ENCODE measurements at places on chromosomes 16 and 17.
A peak's percentile ranks its signal among the peaks of the same experiment; 100 is the strongest.

GRCh38 chr16:69346683-69347082, 4.9 kb downstream of the TMED6 start:
- no peak for DNase-seq

DNA sequence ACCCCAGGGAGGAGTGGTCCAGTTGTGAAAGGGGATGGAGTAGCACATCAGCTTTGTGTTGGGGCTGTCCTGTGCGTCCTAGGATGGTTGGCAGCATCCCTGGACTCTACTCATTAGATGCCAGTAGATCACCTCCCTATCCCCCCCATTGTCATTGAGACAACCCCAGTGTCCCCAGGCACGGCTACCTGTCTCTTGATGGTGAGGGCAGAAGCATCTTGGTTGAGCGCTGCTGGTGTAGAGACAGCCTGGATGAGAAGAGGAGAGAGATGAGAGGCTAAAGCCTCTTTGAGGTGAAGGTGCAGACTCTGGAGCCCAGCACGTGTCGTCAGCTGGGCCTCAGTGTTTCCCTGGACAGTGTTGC, 55.4 kb downstream of the TNFRSF13B start:
- no peak for DNase-seq

DNA sequence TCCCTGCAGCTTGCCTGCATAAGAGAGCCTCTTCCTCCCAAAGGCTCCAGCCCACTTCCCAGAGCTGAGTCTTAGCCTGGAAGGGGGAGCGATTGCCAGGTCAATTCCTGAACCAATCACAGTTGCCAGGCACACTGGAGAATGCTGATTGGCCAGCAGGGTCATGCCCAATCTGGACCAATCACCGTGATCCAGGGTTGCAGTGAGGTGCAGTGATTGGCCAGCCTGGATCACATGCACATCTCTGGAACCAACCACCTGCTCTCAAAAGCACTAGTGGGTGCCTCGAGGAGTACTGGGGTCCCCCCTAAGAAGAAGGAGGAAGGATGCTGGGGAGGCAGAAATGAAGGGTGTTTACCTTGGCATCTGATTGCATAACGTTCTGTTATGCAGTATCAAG, 18.4 kb downstream of the NAGPA start:
- DNase-seq = no peak

DNA sequence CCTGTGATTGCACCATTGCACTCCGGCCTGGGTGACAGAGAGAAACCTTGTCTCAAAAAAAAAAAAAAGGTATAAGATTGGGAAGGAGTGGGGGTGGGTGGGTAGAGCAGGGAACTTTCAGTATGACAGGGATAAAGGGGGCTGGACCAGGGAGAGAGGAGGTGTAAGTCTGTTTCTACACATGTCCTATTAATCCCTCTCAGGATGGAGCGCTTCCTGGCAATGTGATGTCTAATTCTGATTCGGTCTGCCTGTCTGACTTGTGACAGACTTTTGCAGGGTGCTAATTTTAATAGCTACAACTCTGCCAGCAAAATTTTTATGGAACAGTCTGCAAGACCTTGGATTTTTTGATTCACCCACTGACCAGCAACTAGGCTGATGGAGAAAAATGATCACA, 53.8 kb upstream of the SLC25A19 start:
- DNase-seq = no peak

- no peak for DNase-seq
Observed at GRCh38 chr17:55068862-55069811, 100.6 kb downstream of the STXBP4 start.

GRCh38 chr17:65711671-65712276, 150.3 kb upstream of the AXIN2 start:
- no peak for DNase-seq

DNA sequence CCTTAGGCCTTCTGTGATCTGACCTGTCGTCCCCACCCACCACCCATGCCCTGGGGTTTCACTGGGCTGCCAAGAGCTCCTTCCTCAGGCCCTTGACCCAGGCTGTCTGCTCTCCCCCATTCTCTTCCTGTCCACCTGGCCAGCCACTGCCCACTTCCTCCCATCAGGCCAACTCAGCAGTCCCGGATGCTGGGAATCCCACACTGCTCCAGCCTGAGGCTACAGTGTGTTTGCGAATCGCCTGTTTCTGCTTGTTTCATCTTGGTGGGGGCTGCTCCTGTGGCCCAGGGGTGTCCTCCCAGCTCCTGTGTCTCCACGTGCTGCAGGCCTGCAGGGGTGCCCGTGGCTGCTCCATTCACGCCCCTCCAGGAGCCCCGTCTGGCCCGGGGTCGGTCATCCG, 839 bp upstream of the METRN start:
- DNase-seq = no peak

GRCh38 chr16:10813099-10813455, 5.5 kb downstream of the TVP23A start:
- DNase-seq = no peak

GRCh38 chr17:1211287-1211686, 31.5 kb upstream of the ABR start:
- no peak for DNase-seq

- no peak for DNase-seq
Observed at GRCh38 chr16:89395150-89396142, 94.9 kb downstream of the ANKRD11 start.

GRCh38 chr16:2664574-2664982, 17.7 kb upstream of the KCTD5 start:
- no peak for DNase-seq

DNA sequence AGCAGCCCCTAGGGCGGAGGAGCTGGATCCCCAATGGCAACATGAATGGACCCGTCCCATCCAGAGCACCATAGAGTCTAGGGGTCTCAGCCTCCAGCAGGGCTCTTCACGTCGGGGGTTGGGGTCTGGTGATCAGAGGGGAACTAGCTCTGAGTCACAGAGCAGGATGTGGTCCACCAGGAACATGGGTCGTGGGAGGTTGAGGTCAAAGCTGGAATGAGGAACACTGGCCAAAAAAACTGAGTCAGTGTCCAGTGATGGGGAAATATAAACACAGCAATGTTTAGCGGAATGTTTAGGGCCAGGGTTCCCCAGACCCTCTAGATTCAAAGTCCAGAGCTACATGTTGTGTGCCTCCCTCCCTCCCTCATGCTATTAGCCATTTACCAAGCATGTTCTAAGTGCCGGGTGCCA, 79.1 kb upstream of the C16orf82 start:
- DNase-seq = no peak

DNA sequence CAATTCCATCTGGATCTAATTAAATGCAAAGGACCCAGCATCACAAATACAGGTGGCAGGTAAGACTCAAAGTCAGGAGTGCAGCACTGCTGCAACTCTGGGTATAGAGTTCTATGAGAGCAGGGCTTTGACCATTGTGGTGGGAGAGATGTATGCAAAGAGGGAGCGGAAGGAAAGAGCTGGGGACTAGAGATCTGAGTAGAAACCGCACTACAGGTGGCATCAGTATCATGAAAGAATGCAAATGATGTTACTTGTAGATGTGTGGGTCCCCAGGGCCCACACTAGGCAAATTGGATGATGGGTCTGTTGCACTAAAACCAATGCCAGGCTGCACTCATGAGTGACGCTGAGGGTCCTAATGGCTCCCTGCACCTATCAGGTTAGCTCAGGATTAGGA, 287.1 kb upstream of the ASIC2 start:
- no peak for DNase-seq

DNA sequence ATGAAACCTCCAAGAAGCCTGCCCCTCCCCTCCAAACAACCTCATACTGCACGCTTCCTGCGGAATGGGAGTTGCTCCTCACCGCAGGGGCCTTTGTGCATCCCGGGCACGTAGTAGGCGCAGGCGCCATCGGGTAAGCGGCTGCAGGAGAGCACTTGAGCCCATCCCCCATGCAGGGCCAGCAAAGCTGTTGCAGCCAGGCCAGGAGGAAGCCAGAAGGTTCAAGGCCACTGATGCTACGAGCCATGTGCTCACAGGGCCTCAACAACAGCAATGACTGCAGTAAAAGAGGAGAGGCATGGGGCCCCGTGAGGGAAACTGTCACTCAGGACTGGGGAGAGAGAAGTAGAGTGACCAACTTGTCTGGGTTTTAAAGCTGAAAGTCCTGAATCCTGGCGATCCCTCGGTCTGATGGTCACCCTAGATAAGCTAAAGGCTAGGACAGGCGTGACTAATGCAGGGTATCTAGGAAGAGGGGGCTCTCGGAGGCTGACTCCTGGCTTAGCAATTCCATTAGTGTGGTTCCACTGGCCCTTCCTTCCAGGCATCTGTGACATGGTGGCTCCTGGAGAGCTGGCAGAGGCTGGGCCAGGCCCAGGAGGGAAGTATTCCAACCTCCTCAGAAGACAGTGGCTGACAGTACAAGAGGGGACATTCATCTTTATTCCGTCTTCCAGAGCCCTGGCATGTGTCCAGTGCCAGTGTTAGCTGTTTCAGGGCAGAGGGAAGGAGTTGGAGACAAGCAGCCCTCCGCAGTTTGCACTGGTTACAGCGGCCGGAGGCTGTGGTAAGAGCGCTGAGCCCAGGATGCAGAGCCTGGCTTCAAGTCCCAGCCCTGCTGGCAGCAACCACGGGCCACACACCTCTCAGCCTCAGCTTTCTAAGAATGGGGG, 20.8 kb downstream of the GOSR2 start:
- DNase-seq = no peak

DNA sequence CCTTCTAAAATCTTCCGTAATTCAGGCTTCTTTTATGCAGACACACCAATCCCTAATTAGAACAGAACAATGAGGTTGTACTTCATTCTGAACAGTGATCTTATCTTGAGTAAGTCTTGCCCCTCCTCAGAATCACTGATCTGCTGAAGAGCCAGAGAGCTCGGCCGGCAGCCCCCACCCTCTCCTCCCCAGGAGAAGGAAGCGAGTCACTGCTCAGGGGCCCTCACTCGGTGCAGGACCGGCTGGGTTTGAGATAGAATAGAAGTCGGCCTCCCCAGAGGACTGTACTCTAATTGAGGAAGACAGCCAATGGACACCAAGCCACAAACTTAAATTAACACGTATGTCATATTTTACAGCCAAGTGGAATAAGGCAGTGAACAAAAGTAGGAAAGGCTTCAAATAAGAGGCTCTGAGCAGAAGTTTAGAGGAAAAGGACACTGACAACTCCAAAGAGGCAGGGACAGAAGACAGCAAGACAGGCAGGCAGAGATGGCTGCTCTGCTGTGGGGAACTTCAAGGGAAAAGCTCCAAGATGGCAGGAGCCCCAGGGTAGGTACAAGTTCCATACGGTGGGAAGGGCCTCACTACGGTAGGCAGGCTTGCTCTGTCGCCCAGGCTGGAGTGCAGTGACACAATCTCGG, 18.6 kb downstream of the CREBBP start:
- no peak for DNase-seq

DNA sequence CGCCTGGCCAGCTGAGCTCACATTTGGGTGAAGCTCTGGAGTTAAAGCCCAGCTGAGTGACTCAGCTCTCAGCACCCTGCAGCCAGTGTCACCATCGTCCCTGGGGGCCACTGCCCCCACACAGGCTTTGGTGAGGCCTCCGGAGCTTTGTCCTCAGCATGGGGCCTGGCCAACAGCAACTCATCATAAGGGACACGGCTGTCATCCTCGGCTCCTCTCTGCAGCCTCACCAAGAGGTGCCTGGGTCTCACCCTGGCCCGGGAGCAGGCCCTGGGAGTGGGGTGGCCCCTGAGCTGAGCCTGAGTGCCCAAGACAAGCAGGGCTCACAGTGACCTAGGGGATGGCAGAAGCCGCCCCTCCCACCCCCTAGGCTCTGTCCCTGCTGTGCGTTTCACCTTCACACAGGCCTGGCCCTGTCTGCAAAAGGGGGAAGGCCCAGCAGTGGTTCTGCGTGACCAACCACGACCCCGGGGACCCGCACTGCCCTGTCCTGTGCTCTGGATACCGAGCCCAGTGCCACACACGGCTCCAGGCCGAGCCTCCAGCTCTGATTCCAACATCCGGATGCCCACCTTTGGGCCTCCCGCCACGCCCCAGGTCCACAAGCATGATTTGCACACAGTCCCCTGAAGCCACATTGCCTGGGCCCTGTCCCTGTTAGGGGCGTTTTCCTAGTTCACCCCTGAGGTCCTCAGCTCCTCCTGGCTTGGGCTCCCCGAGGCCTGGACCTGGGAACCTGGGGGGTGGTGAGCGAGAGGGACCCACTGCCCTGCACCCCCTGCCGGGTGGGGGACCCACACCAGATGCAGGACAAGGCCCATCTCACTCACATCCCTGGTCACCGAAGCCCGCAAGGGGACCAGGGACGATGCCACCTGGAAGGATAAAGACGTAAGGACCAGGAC, 21.8 kb upstream of the AATK start:
- no peak for DNase-seq

- no peak for DNase-seq
Observed at GRCh38 chr16:30902029-30902972, 5.9 kb downstream of the CTF1 start.

DNA sequence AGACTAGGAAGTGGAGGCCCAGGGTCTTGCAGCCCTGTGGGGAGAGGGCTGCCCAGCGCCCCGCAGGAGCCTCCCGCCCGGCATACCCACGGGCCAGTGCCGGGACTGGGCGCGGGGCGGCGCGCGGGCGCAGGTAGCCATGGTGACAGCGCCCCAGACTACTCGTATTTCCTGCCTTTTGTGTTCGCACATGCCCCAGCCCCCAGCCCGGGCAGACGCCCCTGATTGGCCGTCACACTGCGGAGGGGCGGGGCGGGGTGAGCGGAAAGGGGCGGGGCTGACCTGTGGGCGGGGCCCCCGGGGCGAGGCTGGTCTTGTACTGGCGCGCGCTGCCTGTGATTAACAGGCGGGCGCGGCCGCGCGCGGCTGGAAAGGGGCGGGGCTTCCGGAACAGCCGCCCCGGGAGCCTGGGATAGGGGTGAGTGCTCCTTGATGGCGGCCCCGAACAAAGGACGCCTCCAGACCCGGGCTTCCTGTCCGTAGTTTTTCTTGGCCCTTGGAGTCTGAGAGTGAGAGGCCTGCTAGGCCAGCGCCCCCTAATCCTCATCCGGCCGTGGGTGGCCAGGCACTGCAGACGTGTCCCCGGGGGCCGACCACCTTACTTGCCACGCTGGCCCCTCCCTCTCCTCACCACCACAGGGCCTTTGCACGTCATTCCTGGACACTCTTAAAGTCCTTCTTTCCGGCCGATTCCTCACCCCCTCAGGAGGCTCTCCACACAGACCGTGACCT, 71.0 kb downstream of the RAI1 start:
- peak; percentile 95 for DNase-seq

GRCh38 chr16:10752843-10753523, 9.3 kb downstream of the NUBP1 start:
- DNase-seq = no peak

DNA sequence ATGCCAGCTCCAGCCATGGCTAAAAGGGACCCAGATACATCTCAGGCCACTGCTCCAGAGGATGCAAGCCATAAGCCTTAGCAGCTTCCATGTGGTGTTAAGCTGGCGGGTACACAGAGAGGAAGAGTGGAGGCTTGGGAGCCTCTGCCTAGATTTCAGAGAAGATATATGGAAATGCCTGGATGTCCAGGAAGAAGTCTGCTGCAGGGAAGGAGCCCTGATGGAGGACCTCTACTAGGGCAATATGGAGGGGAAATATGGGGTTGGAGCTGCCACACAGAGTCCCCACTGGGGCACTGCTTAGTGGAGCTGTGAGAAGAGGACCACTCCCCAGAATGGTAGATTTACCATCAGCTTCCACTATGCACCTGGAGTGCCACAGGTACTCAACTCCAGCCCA, 32.1 kb downstream of the RNF112 start:
- no peak for DNase-seq

GRCh38 chr16:29821643-29822115, 1.4 kb downstream of the MVP start:
- no peak for DNase-seq

- no peak for DNase-seq
Observed at GRCh38 chr16:87276091-87276701, 41.0 kb downstream of the C16orf95 start.

Data from stimulated activated CD4-positive, alpha-beta T cell treated with anti-CD3 and anti-CD28 coated beads, Interleukin-15, amount 100 ng/mL, for 48 hours (primary cell).